RPMI8226 (cell line): ENCODE measurements at places on chromosomes 7 and 10.

DNA sequence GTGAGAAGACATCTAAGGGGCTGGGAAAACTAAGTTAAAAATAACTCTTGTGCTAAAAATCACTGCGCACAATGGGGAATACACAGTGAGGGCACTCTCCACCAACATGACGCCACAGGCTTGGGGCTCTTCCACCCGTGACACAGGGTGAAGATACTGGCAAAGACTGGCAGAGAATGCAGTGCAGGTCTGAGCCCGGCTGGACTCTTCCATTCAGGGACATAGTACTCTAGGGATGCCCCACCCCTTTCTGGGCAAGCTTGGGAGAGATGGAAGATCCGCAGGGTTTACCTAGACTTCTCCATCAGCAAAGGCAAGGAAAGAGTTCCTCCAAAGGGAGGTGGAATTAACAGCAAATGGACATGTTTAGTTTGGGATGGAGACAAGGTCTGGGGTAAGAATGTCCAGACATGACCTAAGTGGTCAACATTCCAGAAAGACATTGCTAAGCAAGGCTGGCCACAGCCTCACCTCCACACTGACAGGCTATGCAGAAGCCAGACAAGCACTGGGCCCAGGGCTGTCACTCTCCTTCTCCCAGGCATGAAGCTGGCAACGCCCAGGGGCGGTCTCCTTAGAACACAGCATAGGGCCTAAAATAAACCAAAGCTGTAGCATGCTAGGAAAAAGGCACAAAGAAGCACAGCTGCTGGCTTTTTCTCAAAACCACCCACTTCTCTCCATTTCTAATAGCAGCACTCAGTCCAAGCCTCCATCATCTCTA is 28.1 kb downstream of the XPNPEP1 start:
- no peak for DNase-seq

DNA sequence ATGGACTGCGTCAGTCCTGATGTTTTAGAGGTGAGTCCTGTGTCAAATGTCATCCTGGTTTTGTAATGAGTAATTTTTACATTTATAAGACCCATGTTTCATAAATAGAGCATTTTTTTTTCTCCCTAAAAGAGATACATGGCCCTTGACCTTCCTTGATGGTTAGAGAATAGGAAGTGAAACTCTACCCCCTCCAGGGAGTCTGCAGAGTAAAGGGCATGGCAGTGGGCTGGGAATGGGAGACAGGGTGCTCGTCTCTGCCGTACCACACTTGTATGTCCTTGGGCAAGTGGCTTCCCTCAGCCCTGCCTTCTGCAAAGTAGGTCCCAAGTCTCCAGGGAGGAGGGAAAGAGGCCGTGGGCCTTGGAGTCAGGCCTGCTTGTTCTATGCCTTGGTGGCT is 63.9 kb downstream of the WDFY4 start:
- DNase-seq, result peak; percentile 7

DNA sequence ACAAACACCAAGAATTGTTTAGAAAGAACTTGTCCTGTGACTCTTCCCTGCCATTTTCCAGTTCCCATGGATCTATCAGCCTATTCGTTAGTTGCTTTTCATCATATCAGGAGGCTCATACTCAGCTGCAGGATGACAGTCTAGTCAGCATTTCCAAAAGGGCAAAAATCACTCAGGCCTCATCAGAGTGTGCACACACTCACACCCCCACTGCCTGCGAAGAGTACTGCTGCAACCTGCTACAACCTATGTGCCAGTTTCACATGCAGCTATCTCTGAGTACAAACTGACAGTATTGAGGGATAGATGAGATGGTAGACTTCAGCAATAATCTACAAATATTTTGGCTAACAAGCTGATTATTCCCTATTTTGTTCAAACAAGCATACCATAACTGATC is 24.2 kb downstream of the CH25H start:
- DNase-seq, result no peak

- no peak for DNase-seq
Observed at GRCh38 chr10:129331207-129331838, 135.7 kb upstream of the MGMT start.
